NCI-H446 (cell line): ENCODE measurements at places on chromosomes 5 and 9.

- DNase-seq = no peak
Observed at GRCh38 chr9:70079417-70080037, 35.9 kb downstream of the MAMDC2 start.

GRCh38 chr5:81665795-81666194 lies 85.1 kb downstream of the SSBP2 start:
- DNase-seq = peak; percentile 36

DNA sequence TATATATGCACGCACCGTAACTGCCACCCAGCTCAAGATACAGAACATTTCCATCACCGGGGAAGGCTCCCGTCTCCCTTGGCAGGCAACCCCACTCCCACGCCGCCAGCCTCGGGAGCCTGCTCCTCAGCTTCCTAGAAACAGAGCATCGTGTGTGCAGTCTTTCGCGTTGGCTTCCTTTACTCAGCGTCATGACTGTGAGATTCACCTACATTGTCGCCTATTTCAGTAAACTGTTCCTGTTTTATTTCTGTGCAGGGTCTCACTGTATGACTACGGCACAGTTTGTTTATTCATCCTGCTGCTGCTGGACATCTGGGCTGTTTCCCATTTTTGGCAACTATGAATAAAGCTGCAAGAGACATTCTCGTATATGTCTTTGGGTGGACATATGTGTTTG lies 90.7 kb downstream of the STK10 start:
- DNase-seq = no peak

GRCh38 chr9:125549039-125549438 lies 158.0 kb downstream of the MAPKAP1 start:
- no peak for DNase-seq

GRCh38 chr5:136734628-136735027 lies 369.3 kb upstream of the TRPC7 start:
- DNase-seq = no peak
